ENCODE measurements at places on chromosomes 13 and 19.

DNA sequence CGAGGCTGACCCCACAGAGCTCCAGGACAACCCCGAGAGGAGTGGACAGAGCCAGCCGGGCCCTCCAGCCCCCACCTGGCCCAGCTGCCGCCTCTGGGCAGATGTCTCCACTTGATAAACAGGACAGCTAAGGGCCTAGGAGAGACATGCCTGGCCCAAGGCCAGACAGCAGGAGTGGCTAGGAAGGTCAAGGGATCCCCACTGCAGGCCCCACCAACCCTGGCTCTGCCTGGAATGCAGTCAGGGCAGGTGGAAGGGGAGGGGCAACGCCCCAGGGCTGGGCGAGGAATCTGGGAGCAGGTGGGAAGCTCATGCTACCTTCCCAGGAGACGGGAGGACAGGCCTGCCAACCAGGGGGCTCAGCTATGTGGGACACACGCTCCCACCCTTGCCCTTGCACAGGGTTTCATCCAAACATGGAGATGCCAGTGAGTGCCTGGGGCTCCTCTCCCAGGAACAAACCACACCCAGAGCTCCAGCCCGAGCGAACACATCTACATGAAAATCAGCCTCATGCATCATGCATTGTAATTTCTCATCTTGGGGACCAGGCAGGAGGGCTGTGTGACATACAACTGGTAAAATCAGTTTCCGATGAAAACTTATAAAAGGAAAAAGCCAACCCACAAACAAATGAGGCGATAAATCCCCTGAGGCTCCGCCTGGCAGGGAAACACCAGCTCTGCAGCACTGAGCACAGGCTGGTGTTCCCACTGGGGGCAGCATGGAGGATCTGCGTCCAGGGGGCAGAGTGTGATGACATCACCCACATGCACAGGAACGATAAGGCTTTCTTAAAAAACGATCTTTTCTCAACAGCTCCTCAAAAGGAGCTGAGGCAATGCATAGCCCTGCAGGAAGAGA, 25.0 kb downstream of the SH3GL1 start:
- no peak for DNase-seq

GRCh38 chr13:84439108-84439507, 556.8 kb upstream of the SLITRK1 start:
- DNase-seq, result no peak

GRCh38 chr13:35923347-35923746, 207.8 kb downstream of the DCLK1 start:
- no peak for DNase-seq

DNA sequence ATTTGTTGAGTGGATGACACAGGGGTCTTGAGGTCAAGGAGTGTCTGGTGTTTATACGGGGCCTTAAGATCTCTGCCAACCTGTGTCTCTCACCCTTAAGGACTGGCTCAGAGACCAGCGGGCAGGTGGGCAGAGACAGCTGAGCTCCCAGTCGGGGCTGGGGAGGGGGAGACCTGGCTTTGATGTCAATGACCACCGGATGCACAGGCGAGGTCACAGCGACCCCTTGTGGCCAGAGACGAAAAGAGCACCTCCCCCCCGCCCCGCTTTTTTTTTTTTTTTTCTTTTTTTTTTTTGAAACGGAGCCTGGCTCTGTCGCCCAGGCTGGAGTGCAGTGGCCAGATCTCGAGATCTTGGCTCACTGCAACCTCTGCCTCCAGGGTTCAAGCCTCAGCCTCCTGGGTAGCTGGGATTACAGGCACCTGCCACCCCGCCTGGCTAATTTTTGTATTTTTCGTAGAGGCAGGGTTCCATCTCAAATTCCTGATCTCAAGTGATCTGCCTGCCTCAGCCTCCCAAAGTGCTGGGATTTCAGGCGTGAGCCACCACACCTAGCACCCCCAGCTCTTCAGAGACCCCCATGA, 12.1 kb upstream of the KLK14 start:
- DNase-seq, result no peak

GRCh38 chr13:99860745-99861144, 110.8 kb downstream of the ZIC5 start:
- no peak for DNase-seq

GRCh38 chr19:38047049-38047438, 140.0 kb downstream of the SIPA1L3 start:
- DNase-seq, result no peak

GRCh38 chr19:40862785-40863184, 12.5 kb upstream of the CYP2A6 start:
- no peak for DNase-seq

DNA sequence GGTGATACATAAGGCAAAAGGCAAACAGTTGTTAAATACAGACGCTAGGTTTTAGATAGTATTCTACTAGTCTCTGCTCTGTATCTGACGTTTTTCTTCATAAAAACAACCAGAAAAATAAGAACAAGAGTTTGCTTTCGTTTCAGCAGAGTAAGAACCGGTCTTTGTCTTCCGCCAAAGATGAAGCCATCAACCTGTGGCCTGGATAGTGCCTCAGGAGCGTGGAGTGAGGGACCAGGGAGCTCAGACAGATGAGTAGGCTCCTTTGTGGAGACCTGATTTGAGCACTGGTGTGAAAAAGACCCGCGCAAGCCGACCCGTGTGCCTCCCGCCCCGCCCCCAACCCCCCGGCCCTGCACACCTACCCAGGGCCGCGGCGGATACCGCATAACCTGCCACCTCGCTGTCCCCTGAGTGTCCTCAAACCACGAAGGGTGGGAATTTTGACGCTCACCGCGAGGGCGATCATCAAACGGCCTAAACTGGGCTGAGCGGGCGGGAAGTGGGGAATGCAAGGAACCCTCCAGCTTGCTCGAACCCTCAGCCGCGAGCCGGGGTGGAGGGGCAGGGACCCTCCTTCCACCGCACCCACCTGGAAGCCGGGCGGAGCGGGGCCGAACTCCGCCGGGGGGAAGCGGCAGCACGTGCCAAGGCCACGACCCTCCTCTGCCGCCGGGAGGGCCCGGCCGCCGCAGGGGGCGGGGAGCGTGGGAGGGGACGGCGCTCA, 866 bp upstream of the LMO7 start:
- DNase-seq, result no peak

DNA sequence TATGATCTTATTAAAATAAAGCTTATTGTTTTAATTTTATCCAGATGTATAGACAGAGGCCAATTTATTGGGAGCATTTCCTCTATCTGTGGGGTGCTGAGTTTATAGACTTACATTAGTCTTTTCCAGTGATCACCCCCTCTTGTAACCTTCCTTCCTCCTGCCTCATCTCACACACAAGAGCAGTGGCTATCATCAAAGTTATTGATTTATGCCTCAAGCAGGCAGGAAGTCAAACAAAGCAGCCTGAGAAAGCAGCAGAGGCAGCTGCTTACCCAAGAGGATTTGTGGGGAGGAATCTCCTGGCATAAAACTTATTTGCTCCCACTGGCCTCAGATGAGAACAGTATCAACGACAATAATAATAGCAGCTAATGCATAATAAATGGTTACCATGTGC, 26.3 kb upstream of the DCLK1 start:
- no peak for DNase-seq
